GM04504 (cell line): ENCODE measurements at places on chromosomes 6 and 20.

DNA sequence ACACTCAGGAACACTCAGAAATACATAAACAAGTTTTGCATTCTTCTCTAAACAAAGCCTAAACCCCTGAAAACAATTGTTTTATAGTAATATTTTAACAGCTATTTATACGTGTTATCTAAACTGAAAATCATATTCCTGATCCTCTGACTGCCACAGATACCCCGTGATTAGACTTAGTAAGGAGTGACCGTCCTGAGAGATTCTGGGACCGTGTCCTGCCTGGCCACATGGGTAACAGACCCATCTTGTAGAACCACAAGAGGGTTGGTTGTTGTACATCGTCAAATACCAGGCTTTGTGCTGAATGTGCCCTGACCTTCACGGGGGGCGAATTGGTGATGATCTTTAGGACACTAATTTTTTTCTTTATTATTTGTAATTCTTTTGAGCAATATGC is 214.4 kb downstream of the TMEM242 start:
- no peak for DNase-seq

- peak; percentile 40 for DNase-seq
Measured at GRCh38 chr20:1861347-1861976, 33.7 kb upstream of the SIRPA start.

- DNase-seq = no peak
Measured at GRCh38 chr6:75931011-75931680, 141.3 kb downstream of the IMPG1 start.

GRCh38 chr6:12420626-12421025 is 130.5 kb downstream of the EDN1 start:
- DNase-seq = no peak

- DNase-seq = no peak
Measured at GRCh38 chr6:142446168-142446567, 144.4 kb downstream of the ADGRG6 start.

- DNase-seq = no peak
Measured at GRCh38 chr6:13703496-13703895, 8.1 kb downstream of the RANBP9 start.

GRCh38 chr6:96939007-96939805 is 14.7 kb downstream of the KLHL32 start:
- peak; percentile 44 for DNase-seq

DNA sequence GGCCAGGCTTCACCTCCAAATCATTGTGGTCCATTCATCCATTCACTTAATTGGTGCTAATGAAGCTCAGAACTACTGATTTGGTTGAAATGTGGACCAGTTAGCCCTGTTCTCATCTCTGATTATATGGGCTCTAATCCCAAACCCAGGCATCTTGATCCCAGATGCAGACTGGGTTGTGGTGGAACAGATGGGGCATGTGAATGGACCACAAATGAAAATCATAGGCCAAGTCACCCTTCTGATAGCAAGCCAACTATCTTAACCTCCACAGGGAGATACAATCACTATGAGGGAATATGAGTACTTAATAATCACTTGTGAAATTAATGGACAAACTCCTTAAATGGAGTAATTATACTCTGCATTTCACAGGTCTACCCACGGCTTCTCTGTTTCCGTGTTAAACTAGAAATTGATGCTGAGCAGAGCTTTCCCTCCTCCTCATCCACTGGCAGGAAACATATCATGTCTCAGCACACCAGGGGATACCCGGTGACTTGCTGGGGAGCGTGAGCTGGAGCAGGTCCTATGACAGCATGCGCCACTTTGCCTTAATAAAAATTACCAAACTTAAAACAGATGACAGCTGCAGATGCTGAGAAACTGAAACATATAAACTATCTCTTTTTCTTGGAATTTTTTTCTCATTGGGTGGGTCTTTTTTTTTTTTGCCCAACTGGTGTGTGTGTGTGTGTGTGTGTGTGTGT is 108.8 kb upstream of the HEY2 start:
- no peak for DNase-seq

GRCh38 chr20:5222919-5223634 is 93.7 kb downstream of the PROKR2 start:
- DNase-seq = peak; percentile 40

GRCh38 chr6:118333772-118334171 is 214.3 kb upstream of the PLN start:
- DNase-seq = no peak

DNA sequence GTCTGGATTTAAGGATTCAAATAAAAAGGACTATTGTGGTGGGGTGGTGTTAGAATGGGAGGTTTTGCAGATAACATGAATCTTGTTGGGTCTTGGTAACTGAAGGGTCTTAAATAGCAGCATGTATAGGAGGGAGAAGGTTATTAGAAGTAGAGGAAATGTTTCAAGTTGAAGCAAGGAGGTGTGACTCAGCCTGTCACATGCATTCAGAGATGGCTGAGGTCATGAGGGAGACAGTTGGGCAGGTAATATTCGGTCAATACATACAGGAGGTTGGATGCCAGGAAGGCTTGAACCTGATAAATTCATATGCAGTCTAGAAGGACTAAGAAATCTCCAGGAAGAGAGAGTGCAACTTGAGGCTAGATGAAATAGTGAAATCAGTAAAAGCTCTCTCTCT is 6.1 kb downstream of the KLHL31 start:
- DNase-seq = no peak

DNA sequence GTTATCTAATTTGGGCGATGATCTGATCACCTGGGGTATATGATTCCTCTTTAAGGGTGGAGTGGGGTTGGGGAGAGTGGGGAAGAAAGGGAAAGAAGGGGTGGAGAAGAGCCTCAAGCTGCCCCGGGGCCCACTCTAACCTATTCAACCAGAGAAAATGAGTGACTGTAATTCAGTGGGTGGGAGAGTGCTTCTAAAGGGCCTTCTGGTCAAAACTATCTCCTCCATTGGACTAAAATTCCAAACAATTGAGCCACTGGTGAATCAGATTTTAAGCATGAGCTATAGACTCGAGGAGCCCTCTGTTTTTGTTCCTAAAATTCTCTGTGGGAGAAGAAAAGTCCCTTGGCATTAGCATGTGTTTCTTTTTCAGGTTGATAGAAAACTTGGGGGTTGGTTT is 296.8 kb downstream of the CLIC5 start:
- DNase-seq = no peak

- no peak for DNase-seq
Measured at GRCh38 chr6:43801495-43802181, 31.6 kb downstream of the VEGFA start.

DNA sequence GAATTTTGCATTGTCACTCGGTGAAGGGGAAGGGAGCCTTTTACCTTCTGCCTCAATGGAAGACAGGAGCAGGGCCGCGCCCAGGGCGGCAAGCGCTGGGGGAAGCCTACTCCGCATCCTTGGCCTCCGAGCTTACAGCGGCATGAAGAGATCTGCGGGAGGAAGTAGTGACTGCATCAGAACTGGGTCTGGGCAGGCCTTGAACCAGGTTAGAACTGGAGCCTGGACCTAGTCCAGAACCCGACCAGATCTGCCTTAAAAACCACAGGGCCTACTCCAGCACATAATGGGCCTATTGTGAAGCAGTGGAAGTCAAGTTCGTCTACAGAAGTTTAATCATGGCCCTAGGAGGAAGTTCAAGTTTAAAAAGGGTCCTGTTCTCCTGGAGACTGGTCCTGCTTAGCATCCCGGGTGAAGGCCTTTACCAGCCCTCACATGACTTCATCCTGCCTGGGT is 3.1 kb downstream of the COL12A1 start:
- DNase-seq = no peak

- DNase-seq = peak; percentile 57
Measured at GRCh38 chr6:112180095-112180820, 74.1 kb downstream of the LAMA4 start.

- DNase-seq = no peak
Measured at GRCh38 chr6:16239798-16240123, 1.4 kb downstream of the GMPR start.

DNA sequence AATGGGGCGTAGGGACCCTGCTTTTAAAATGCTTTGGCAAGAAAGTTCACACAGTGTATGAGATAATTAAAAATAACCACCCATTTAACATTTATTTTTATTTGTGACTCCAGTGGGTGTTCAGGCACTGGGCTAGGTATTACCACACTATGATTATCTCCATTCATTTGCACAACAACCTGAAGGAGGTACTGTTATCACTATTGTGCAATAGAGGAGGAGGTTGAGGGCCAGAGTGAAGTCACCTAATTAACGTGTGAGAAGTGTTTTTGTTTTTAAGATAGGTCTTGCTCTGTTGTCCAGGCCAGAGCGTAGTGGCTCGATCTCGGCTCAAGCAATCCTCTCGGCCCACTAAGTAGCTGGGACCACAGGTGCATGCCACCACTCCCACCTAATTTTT is 29.2 kb downstream of the MAK start:
- no peak for DNase-seq

DNA sequence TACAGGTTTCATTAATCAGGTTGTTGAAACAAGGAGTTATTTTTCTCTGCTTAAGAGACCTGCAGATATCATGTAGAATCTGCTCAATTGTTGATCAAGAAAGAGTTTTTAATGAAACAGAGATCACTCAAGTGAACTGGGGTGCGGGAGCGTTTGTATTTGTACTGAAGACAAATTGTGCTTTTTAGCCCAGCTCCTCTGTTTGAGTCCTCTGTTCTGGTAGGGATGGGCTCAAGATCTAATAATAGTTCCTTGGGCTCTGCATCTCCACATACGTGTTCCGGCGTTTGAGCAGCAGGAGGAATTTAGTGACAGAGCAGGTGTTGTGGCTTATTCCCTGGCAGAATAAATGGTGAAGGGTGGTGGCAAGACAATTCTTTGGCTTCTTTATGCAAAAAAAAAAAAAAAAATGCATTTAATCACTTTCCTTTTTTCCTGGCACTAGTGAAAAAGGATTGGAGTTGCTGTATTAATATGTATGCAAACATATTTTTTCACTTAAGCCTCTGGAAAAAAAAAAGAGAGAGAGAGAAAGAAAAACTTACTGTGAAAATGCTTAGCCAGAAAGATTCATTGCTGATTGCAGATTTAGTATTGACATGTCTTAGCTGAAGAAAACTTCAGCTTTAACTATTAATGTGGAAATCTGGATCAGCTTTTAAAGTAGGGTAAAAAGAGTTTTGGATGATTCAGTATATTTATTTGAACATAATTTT is 4.0 kb downstream of the CITED2 start:
- peak; percentile 83 for DNase-seq

GRCh38 chr6:36314221-36315014 is 22.3 kb downstream of the BNIP5 start:
- no peak for DNase-seq

GRCh38 chr20:43736588-43737158 is 9.9 kb upstream of the GTSF1L start:
- DNase-seq = no peak

DNA sequence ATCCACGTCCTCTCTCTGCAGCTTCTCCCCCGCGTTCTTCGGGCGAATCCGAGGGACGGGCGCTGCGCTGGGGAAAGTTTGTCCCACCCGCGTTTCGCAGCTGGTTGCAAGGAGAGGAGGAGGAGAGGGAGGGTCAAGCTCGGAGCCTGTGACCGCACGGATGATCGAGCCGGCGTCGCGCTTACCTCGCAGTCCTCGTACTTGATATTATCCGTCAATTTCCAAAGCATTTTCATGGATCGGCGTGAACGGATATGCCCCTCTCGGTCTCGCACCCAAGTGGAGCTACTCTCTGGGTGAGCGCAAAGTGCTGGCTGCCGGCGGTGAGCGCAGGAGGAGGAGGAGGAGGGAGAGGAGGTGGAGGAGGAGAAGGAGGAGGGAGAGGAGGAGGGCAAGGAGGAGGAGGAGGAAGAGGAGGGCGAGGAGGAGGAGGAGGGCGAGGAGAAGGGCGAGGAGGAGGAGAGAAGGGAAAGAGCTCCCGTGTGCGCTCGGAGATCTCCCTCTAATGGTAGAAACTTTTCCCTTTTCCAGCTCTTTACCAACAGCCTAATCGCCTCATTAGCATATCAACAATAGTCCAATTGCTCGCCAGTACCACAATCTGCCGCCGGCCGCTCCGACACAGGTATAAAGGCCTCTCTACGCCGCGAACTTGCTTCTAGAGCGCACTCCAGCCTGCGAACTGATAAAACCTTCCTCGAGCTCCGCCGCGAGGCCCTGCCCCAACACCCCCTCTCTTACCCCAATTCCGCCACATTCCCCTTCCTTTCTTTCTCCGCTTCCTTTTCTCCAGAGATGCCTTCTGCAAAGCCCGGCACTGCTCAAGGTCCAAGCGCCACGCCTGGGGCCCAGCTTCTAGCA is at the start of gene TFAP2A:
Gene TFAP2A, minus strand, starts transcription at position 319 of the 861 bp plus-strand sequence. Its CDS starts 83 bp downstream, at position 236.
- DNase-seq = no peak

- DNase-seq = no peak
Measured at GRCh38 chr6:5481033-5481432, 219.7 kb downstream of the FARS2 start.

DNA sequence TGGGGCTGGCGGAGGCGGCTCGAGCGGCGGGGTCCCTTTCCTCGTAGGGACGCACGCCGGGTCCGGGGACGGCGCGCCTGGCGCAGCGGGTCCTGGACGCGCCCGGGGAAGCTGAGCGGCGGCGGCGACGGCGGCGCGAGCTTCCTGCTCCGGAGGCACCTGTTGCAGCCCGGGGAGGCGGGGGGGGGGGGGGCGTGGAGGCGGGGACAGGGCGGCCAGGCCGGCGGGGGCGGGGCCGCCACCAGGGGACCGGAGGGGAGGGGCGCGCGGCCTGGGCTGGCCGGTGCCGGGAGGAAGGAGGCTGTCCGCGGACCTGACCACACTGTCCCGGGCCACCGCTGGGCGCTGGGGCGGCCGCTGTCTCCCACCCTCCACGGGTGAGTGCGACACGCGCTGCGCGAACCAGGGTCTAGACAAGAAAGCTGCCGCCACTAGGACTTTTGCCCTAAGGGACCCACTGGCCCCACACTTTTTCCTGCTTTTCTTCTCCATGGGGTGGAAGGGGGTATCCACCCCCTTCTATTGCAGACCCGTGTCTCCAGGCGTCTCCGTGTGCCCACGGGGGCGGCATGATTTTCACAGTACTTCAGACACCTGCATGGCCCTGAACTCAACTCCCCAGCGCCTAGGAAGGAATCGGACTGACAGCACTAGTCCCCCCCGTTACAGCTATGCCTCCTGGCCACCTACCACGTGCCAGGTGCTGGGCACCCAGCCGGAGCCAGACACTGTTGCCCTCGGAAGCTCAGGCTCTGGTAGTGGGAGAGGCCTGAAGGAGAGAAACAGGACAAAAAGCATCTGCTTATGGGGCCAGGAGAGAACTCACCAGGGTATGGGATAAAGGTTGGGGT is at the start of gene NFATC2:
Gene NFATC2, minus strand, starts transcription at position 149 of the 851 bp plus-strand sequence. CDS start 220 bp downstream, outside the sequence.
- no peak for DNase-seq

GRCh38 chr6:36944650-36945049 is 9.9 kb upstream of the PI16 start:
- no peak for DNase-seq

- no peak for DNase-seq
Measured at GRCh38 chr6:6234963-6235362, 85.5 kb downstream of the F13A1 start.
